Vagina (tissue), 2 donors: ENCODE measurements at places on chromosomes 11 and 22.

DNA sequence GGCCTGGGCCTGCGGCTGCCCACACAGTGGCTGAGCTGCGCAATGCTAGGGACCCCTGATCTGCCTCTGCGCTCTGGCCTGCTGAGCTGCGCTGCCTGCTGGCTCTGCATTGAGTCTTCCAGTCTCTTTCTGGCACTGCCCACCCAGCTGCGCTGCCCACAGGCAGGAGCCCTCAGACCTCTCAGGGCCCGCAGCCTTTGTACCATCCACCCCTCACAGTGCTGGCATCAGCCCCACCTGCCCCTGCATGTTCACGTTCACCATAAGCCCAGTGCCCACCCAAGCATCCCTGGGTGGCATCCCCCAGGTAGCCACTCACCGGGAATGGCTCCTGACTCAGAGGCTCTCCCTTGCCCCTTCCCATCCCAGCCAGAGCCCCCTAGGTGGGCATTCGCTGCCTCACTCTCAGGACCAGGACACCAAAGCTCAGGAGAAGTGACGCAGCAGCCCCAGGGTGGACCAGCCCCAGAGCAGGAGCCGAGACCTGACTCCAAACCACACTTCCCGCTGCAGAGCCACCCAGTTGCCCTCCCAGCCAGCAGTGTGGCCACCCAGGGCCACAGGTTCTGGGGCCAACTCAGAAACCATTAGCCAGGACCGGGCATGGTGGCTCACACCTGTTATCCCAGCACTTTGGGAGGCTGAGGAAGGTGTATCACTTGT, 21.7 kb upstream of the COMT start:
- H3K27ac ChIP-seq, result no peak overlapping the region
- no peaks in the 10 kb centered on the region for H3K4me1 ChIP-seq
- H3K27me3 ChIP-seq, result no peaks in the 10 kb centered on the region
- no peak overlapping the region for H3K4me3 ChIP-seq
- H3K36me3 ChIP-seq, result peaks cover 6% of the 10 kb centered on the region

DNA sequence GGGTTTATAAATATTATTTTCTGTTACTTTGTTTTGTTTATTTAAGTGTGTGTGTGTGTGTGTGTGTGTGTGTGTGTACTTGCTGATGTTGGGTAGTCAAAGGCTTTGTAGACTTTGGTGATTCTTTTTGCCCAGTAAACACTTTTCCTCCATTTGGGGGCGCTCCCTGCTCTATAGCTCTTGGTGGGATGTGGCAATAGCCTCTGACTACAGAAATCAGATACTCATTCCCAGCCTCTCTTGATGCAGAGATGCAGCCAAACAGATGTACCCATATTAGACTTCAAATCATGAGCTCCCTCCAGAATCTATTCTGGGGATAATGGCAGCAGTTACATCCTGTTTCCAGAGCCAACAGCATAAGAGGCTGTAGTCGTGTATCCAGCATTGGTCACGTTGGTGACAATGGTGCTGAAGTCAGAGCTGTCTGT, 33.4 kb upstream of the APOL5 start:
- H3K27ac ChIP-seq, result no peak overlapping the region
- H3K4me3 ChIP-seq, result no peak overlapping the region
- no peak for DNase-seq
- H3K36me3 ChIP-seq, result no peaks in the 10 kb centered on the region
- no peaks in the 10 kb centered on the region for H3K27me3 ChIP-seq

- no peaks in the 10 kb centered on the region for H3K27me3 ChIP-seq
- DNase-seq, result no peak
- H3K4me1 ChIP-seq, result no peaks in the 10 kb centered on the region
- H3K4me3 ChIP-seq, result no peak within 1 kb of the TSS
- H3K27ac ChIP-seq, result no peak within 1 kb of the TSS
- H3K36me3 ChIP-seq, result no peaks in the 10 kb centered on the region
These were observed at the start of gene OR9Q2 for GRCh38 chr11:58188770-58189169. Gene OR9Q2 (plus strand): TSS chr11:58189070. CDS start chr11:58190491, 1,421 bp downstream.

- DNase-seq, result no peak
- no peaks in the 10 kb centered on the region for H3K36me3 ChIP-seq
- no peak overlapping the region for H3K4me3 ChIP-seq
- no peaks in the 10 kb centered on the region for H3K4me1 ChIP-seq
These were observed 497.8 kb downstream of the TMEM135 start for GRCh38 chr11:87535513-87535912.

DNA sequence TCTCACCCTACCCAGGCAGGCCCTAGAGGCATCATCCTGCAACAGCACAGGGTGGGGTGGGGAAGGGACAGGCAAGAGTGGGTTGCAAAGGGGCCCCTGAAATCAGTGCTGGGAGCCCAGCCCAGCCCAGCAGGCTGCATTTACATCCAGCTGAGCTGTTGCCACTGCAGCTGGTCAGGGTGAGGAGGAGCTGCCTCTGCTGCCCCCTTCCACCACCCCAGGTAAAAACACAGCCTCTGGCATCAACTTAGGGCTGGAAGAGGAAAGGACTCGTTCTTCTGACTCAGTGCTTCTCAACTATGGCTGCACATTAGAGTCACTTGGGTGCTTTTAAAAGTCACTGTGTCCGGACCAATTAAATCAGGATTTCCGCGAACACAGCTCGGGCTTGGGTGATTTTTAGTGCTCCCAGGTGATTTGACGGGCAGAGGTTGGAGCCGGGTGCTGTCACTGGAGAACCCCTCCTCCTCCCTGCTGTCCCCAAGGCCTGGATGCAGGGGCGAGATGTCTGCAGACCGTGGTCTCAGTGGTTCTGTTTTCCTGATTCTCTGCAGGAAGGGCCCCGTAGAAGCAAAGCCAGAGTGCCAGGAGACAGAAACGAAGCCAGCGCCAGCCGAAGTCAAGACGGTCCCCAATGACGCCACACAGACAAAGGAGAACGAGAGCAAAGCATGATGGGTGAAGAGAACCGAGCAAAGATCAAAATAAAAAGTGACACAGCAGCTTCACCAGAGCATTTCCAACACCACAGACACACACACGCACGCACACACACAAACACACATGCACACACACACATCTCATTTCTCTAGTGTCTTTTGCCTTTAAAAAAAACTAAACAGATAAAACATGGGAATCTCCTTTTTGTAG, 39.4 kb upstream of the TTC12 start:
- H3K4me1 ChIP-seq, result no peaks in the 10 kb centered on the region
- H3K27ac ChIP-seq, result no peak overlapping the region

DNA sequence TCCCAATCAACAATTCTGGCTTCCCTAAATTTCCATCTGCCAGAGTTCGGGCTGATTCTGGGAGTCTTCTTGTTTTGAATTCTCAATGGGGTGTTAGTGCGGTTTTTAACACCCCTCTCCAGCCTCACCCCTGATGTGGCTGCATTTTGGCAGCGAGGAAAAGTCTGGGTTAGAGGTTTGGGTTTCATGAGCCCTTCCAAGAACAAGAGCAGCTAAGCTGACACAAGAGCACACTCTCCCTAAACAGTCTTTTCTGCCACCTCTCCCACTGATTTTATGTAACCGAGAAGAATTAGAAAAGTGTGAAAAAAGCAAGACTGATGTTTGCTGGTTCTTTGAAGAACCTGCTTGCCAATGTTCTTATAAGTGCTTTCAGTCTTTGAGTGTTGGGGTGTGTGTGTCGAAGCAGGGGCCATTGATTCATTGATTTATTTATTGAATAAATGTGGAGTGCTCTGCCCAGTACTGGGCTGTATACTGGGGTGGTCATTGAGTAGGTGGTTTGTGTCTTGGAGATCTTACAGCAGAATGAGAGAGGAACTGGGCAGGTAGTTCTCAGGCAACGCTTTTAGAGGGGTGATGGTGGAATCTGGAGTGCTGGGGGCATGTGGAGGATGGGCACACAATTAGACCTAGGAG, 101.5 kb downstream of the TRAF6 start:
- no peak overlapping the region for H3K4me3 ChIP-seq
- no peak for DNase-seq
- no peaks in the 10 kb centered on the region for H3K27me3 ChIP-seq

DNA sequence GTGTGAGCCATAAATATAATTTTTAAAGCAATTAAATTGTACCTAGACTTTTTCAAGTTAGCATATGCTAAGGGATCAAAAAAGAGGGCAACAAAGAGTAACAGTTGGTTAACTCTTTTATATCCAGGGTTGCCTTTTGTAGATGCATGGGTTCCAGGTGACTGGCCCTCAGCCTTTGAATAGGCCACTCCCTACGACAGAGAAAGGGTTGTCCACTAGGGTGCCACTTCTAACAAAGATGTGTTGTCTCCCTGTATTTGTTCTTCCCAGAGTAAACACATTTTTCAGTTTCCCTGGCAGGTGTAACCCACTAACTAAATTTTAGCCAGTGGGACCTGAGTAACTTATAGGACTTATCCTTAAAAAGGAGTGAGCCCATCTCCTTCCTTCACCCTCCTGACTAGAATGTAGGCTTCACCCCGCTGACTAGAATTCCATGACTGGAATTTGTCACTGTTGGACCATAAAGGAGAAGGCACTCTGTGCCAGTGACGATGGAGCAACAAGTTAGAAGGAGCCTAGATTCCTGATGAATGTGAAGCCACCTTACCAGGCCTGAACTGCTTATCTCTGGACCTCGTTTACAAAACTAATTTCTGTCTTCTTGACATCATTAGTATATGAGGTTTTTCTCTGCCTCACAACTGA, 16.6 kb downstream of the TUG1 start:
- H3K27ac ChIP-seq, result no peak overlapping the region
- H3K36me3 ChIP-seq, result no peaks in the 10 kb centered on the region
- H3K27me3 ChIP-seq, result no peaks in the 10 kb centered on the region
- no peak overlapping the region for H3K4me3 ChIP-seq
- H3K4me1 ChIP-seq, result no peaks in the 10 kb centered on the region
- no peak for DNase-seq

DNA sequence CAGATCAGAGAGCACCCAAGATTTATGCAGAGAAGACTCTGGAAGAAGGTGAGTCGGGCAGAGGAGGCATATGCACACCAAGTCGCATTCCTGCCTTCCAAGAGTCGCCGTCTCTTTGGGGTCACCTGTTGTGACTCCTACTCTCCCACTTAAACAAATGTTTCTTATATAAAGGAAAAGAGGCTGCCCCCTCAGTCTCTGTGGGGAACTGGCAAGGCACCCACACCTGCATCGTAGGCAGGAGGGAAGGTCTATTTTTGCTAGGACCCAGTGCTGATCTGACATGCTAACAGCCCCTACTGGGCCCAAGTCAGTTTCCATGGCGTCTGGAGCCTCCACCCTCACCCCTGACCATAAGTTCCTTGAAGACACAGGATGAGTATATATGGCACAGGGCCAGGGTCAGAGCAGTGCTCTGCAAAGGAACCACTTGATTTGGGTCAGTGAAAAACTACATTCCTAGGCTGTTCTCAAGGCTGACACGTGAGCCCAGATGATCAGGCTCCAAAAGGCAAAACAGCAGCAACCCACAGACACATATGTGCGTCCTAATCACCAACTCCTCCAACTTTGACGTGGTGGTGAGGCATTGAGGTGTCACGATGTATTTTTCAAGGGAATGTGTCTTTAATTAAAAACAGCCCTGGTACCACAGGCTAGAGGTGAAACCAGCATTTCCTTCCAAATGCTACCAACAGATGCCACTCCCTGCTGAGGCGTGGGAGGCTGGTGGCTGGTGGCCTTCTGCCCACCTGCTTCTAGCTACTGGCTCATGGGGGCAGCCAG, 55.6 kb upstream of the CSNK2A3 start:
- DNase-seq, result no peak
- no peak overlapping the region for H3K4me3 ChIP-seq
- no peak overlapping the region for H3K27ac ChIP-seq
- H3K27me3 ChIP-seq, result no peaks in the 10 kb centered on the region
- H3K36me3 ChIP-seq, result no peaks in the 10 kb centered on the region

GRCh38 chr22:37284805-37285355, 2.6 kb downstream of the CYTH4 start:
- DNase-seq, result no peak
- no peaks in the 10 kb centered on the region for H3K36me3 ChIP-seq
- no peak overlapping the region for H3K4me3 ChIP-seq
- H3K4me1 ChIP-seq, result no peaks in the 10 kb centered on the region

- DNase-seq, result no peak
- no peaks in the 10 kb centered on the region for H3K36me3 ChIP-seq
- no peaks in the 10 kb centered on the region for H3K4me1 ChIP-seq
- H3K27me3 ChIP-seq, result no peaks in the 10 kb centered on the region
These were observed 101.7 kb upstream of the CSNK2A3 start for GRCh38 chr11:11454671-11455223.

GRCh38 chr22:42932857-42933484, 75.9 kb upstream of the ARFGAP3 start:
- no peaks in the 10 kb centered on the region for H3K27me3 ChIP-seq
- no peaks in the 10 kb centered on the region for H3K36me3 ChIP-seq
- DNase-seq, result no peak
- no peak overlapping the region for H3K4me3 ChIP-seq
- H3K27ac ChIP-seq, result peak overlapping the region; percentile 85
